Ammon's horn (tissue), 1 donor: ENCODE measurements at places on chromosomes 7 and 10.

DNA sequence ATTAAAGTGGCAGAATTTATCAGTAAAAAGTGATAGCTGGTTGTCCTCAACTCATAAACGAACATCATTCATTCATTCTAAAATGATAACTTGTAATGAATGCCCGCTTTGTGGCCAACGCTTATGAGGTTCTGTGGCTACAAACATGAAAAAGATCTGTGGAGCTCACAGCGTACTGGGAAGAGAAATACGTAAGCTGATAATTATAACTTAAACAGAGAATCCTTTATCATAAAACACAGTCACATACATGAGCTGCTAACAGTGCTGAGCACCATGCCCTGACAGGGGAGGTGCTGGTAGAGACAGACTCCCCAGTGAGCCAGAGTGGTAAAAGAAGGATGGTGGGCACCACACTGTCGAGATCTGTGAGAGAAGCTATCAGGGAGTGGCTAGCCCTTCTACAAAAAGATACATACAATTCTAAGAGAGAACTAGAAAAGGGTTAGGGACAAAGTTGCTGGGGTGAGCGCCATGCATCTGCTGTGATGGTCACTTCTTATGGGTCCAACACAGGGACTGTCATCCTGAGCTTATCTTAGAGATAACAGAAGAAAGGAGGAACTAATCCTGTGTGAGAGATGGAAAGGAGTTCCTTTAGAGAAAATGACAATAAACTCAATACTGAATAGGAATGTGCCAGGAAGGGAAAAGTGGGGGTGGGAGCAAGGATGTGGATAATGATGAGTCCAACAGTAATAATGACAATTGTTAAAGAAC is 106.7 kb downstream of the USP6NL start:
- DNase-seq: no peak

- DNase-seq: no peak
These were observed 398.8 kb upstream of the KLF6 start for GRCh38 chr10:4183761-4184261.

DNA sequence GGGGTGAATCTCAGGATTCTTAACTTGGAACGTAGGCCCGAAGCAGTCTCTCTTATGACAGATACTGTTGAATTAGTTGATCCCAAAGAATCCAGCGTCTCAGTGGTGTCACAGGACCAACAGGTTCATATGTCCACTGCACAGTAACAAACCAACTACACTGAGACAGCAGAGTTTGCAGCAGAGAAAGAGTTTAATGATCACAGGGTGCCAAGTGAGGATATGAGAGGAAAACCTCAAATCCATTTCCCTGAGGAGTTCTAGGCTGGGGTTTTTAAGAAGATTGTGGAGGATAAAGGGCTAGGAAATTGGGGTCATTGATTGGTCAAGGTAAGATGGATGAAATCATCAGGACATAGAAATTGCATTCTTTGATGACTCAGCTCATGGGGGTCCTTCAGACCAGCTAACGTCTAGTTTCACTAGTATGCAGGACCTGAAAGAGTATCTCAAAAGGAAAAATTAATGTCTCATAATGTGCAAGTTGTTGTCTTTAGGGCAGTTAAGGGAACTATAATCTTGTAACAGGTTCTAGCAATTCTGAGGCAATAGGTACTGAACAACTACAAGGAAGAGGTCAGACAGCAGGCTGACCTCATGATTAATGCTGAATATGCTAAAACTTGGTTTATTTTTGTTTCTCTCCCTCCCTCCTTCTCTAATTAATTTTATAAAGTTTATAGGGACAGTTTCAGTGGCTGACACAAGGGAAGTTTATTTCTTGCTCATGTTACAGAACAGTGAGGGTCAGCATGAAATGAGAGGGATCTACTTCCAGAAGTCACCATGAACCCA is 310.9 kb upstream of the NEBL start:
- DNase-seq: no peak

DNA sequence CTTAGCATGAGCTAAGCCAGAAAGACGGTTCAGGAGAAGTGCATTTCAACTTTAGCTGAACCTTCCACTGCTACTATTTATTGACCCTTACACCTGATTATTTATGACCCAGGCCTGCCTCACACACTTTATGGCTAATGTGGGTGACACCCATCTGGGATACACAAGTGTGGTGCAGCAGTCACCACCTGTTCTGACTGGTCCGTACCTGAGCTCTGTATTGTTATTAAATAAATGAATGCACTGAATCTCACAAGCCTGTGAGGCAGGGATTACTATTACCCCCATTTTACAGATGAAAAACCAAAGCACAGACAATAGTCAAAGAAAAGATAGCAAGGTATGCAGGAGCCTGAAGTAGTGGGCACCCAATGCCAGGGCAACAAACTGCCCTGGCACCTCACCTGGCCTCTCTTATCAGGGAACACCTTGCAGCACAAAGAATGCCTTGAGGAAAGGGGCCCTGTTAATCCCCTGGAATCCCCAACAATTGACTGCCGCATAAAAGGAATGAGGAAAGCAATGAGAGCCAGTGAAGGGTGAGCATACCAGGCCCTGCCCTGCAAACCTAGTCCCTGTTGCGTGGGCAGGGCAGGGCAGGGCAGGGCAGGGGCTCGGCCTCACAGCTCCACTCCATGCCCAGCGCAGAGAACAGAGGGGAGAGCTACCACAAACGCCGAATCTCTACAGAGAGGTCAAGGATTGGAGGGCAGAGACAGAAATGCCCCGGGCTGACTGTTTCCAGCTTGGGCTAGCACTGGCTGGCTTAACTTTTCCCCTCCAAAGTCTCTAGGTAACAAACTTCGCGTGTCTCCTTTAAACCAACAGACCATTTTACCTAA is 1.3 kb downstream of the ANXA11 start:
- DNase-seq: no peak
